Large intestine (tissue), 12 donors: ENCODE measurements at places on chromosomes 2 and 18.
A peak's percentile ranks its signal among the peaks of the same experiment; 100 is the strongest.

- DNase-seq: no peak
Observed at GRCh38 chr2:19689646-19690168, 212.1 kb downstream of the TTC32 start.

DNA sequence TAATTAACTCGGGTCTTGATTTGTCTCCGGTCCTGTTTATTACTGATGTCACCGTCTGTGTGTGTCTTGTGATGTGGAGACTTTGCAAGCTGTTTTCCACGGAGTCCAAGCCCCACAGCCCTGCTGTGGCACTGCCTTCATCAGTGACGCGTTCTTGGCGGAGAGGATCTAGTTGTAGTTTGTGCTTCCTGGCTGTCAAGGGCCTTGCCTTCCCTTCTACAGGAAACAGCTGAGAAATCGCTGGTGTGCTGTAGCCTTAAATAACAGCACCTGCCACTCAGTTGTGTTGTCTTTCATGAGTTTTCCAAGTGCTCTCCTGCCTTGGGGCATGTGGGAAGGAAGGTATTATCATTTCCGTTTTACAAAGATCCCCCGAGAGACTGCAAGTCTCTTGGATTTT lies 26.3 kb downstream of the CTIF start:
- DNase-seq: no peak

GRCh38 chr2:179024445-179024844 lies 25.5 kb downstream of the CCDC141 start:
- DNase-seq: no peak

DNA sequence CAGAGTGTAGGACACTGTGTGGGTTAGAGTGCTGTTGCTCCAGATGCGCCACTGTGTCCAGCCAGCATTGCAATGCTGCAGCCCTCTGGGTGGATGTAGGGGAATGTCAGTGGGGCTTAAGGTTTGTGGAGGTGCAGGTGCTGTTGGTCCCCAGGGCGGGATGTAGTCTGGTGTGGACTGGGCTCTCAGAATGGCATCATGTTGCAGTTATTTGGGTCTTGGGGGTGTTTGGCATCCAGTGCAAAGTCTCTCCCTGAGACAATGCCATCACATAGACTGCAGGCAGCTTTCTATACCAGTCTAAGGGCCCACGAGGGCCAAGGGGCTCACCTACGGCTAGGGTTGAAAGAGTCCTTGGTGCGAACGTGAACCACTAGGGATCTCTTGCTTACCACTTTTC lies 275.3 kb downstream of the SOX11 start:
- no peak for DNase-seq

DNA sequence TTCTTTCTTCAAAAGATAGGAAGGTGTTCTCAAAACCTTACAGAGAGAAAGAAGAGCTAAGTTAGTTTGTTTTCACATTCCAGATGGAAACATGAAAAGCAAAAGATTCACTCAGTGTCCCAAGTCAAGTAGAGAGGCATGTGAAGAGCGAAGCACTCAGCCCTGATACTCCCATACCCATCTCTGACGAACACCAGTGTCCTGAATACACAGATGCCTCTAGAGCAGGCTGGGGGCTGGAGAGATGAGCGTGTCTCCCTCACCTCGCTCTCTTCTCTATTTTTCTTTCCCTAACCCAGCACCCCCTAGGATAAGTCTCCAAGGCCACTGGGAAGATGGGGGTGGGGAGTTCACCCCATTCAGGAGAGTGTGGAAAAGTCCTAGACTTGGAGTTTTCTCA lies 227.8 kb downstream of the TMEM163 start:
- DNase-seq: no peak

GRCh38 chr2:96538487-96539214 lies 2.1 kb downstream of the ARID5A start:
- DNase-seq: no peak

DNA sequence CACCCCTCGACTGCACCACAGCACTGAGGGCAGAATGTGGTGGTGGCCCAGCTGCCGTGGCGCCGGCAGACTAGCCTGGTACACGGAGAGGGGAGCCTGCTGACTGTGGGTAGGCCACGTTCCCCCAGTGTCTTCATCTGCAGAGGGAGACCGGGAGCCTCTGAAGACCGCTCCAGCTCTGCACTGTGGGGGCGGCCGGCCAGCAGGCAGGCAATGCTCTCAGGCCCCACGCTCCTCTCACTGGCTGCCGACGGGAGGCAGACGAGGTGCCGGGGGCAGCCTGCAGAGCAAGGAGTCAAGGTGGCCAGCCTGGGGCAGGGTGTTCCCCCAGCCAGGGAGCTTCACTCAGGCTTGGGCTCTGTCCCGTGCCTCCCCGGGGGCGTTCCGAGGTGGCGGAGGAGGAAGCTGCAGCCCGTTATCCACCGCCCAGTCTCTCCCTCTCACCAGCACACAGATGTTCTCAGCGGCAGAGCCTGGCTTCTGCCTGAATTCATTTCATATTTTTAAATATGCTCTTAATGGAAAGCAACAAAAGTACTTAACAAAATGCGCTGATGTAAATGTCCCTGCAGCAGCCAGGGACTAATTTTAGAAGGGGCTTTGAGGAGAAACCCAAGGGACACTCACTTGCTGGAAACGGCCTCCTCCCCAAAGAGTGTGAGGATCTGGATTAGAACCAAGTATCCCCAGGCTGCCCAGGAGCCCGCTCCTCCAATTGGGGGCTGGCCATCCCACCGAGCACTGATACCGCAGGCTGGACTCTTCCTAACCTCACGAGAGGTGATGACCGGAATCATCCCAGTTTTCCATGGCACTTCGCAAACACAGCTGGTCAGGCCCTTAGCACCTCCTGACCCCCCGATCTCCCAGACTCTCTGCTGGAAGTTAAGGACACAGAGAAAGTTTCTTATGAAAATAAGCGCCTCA lies 87.8 kb downstream of the HDAC4 start:
- no peak for DNase-seq

- DNase-seq: no peak
Observed at GRCh38 chr2:240958366-240959213, 39.8 kb upstream of the SNED1 start.

DNA sequence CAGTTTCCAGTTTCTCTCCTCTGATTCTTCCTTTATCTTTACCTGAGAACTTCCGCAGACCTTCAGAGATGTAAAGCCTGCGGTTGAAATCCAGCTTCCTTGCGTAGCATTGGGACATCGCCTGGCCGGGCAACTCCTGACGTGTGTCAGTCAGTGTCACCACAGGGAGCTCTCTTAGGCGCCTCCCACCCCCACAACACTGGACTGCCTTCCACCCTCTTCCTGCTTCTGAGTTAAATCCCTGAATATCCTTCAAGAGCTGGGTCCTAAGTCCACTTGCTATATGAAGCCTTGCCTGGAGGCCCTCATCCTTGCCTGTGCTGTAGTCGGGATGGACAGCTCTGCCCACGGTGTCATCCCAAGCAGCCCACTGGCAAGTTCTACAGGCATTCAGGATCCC lies 179.4 kb downstream of the SEPTIN10 start:
- no peak for DNase-seq

- no peak for DNase-seq
Observed at GRCh38 chr2:220191737-220192136, 564.3 kb downstream of the SLC4A3 start.

DNA sequence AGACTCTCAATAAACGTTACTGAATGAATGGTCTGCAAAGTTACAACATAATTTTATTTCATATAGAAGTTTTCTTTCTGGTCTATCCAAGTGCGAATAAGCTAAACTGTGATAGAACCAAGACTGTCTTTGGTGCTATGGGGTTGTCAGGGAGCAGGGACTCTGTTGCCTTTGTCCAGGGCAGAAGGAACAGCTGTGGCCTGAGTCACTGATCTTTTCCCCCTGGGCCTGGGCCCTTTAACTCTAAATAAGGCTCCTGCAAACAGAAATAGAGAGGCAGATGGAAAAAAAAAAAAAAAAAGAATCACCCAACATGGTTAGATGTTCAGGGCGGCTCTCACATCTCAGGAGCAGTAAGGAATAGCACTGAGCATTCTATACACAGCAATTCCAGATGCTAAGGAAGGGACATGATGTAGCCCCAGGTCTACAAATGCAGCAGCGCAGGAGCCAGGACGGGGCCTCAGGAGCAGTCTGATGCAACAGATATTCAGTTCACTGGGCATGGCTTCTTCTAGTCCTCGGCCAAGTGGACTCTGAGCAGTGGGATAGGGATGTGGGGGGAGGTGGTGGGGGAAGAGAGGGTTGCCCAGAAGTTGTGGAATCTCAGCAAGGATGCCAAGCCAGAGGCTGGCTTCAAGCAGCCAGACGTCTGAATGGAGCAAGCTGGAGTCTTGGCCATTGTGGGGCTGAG lies 247.1 kb upstream of the SIX2 start:
- DNase-seq: no peak

GRCh38 chr18:74229005-74229404 lies 62.8 kb downstream of the CYB5A start:
- DNase-seq: peak; percentile 48

GRCh38 chr2:240639566-240639965 lies 14.3 kb downstream of the GPR35 start:
- DNase-seq: no peak

- DNase-seq: peak; percentile 5
Observed at GRCh38 chr2:209495855-209496585, 72.2 kb downstream of the MAP2 start.

DNA sequence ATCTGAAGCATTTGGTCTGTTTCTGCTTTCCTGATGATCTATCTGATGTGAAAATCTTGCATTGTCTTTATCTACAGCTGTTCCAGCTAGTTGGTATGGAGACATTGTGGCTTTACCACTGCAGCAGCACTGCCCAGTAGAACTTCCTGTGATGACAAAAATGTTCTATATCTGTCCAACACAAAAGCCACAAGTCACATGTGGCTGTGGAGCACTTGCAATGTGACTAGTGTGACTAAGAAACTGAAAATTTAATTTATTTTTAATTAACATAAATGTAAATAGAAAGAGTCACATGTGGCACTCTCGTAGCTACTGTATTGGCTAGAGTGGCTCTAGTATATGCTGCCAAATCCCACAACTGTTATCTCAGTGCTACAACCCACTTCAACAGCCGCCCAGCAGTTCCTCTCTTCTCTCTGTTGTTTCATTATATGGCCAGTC lies 425.7 kb downstream of the SETBP1 start:
- DNase-seq: no peak

GRCh38 chr2:191385416-191386160 lies 140.4 kb downstream of the MYO1B start:
- no peak for DNase-seq

DNA sequence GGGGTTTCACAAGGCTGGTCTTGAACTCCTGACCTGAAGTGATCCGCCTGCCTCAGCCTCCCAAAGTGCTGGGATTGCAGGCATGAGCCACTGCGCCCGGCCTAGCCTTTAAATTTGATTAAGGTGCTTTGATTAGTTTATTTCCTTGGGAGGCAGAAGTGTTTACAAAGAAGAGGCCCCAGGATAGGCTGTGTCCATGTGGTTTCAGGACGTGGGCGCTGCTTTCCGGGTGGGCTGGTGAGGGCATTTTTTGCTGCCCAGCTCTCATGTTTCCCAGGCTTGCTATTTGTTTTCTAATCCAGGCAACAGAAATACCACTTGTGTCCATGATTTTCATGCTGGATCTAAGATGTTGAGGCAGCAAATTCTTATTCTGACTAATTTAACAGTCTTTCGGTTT lies 124.2 kb downstream of the SH3RF3 start:
- DNase-seq: no peak

DNA sequence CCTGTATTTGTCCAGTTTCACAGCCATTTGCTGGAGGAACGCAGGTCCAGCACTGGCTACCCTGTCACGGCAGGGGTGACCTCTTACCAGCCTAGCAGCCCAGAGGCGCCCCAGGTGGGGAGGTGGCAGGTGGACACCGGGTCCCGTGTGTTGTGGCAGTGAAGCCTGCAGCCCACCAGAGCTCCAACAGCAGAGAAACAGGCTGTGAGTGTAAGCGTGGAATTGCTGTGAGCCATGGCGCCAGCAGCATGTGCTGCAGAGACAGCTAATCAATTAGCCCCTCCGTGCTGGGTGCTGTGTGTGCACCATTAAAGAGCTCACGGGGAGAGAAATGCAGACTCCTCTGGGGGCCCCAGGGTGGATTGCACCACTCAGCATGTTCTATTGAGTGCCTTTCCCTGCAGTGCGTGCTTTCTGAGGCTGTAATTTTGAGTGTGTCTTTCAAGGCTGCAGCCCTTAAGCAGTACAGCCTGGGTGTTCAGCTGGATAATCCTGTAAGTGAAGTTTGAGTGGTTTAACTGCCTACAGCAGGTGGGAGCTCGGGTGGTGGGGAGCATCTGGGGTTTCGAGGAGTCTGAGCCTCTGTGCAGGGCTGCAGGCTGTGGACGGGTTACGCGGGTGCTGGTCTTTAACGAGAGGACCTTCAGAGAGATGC lies 15.9 kb downstream of the RTP5 start:
- no peak for DNase-seq

GRCh38 chr18:62898359-62898758 lies 183.0 kb downstream of the PHLPP1 start:
- no peak for DNase-seq

DNA sequence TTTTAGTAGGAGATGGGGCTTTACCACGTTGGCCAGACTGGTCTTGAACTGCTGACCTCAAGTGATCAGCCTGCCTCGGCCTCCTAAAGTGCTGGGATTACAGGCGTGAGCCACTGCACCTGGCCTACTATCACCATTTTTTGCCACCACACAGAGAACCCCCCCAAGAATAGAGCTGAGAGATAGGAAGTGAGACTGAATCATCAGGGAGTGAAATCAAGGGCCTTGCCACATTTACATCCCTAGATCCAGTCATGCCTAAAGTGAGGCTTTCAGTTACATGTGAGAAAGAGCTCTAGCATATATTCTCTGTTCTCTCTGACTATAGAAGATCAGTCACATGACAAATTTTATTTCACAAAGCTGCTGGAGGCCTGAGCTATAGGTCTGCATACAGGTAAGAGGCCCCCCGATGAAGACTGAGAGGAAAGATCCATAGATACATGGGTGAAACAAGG lies 28.0 kb upstream of the KCMF1 start:
- no peak for DNase-seq

- DNase-seq: no peak
Observed at GRCh38 chr18:5518899-5519371, 24.9 kb downstream of the EPB41L3 start.

DNA sequence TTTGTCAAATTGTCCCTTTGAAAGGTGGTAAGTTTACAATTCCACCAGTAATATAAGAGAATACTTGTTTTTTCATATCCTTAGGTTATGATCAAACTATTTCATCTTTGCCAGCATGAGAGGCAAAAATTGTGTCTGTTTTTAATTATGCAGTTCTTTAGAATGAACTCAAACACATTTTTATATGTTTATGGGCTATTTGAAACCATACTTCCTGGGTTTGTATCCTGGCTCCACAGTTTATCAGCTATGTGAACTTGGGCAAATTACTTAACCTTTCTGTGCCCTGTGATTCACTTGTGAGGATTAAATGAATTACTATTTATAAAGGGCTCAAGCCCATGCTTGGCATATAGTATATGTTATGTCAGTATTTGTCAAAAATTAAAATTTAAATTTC lies 109.4 kb downstream of the TANC1 start:
- no peak for DNase-seq

- no peak for DNase-seq
Observed at GRCh38 chr2:187075671-187076070, 226.7 kb upstream of the ZSWIM2 start.

GRCh38 chr2:25283921-25284320 lies 57.8 kb downstream of the DNMT3A start:
- no peak for DNase-seq

GRCh38 chr2:38720613-38721241 lies 30.4 kb downstream of the SRSF7 start:
- DNase-seq: no peak

- no peak for DNase-seq
Observed at GRCh38 chr2:232174662-232175061, 203.9 kb upstream of the ALPP start.
